ENCODE measurements at places on chromosomes 12 and 14.

DNA sequence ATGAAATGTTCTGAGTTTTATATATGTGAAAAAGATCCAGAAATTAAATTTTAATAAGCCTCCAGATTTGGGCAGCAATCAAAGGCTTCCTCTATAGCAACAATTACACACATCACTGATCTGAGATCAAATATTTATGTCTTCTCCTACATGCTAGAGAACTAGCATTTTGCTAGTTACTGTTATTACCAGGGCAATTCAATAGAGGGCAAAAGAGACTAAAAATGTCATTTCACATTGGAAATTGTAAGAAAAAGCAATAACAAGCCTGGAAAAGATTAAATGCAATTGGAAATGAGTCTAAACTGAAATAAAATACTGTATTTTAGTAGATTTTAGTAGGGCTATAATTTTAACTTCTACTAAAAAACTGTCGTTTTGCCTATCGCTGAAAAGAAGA, 32.6 kb upstream of the ANO6 start:
- no peak for DNase-seq

- DNase-seq, result no peak
Measured at GRCh38 chr12:67519484-67520433, 128.8 kb upstream of the DYRK2 start.

- DNase-seq, result no peak
Measured at GRCh38 chr12:98149270-98149669, 366.1 kb upstream of the TMPO start.

DNA sequence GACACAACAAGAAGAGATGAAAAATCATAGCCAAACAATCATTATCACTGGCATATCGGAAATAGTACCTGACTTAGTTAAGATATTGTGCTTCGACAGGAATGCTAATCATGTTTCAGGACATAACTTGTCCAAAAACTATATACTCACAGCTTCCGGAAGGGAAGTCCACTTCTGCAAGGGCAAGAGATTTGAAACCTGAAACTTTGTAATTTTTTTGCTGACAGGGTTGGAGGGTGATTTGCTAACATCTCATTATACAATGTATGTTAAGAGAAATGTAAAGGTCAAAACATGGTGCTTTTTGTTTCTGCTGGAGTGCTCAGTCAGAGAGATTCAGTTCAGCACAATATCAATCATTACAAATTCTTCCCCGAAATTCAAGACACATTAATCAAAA, 200.3 kb downstream of the CNTN1 start:
- no peak for DNase-seq

- no peak for DNase-seq
Measured at GRCh38 chr12:1203735-1204019, 212.7 kb downstream of the ERC1 start.
